ENCODE measurements at places on chromosomes 4 and X. TPM values are rescaled to one million over a fixed set of nuclear protein-coding genes. Genes with fewer than 3 reads are reported as not detected.
A peak's percentile ranks its signal among the peaks of the same experiment; 100 is the strongest.

DNA sequence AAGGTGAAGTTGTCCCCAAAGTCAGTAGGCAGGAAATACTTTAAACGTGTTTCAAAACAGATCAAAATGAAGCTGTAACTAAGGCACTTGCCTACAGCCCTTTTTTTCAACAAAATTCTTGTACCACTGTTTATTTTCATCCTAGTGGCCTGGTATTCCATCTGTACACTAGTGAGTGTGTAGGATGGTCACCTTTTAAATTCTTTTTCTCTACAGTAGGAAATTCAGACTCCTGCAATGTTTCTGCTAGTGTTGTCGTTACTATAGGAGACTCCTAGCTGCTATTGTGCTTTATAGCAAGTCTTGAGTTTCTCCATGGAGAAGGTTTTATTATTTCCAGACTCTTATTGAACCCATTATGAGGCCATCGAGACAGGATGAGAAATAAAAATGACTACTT lies 7.0 kb upstream of the NHS start:
- no peak for DNase-seq

GRCh38 chr4:3467601-3468031 lies 4.5 kb downstream of the DOK7 start:
- no peak for DNase-seq

- DNase-seq = peak; percentile 0
These were observed 37.6 kb downstream of the EFHC2 start for GRCh38 chrX:44305921-44306320.

GRCh38 chrX:100083211-100083610 lies 326.9 kb downstream of the PCDH19 start:
- no peak for DNase-seq

DNA sequence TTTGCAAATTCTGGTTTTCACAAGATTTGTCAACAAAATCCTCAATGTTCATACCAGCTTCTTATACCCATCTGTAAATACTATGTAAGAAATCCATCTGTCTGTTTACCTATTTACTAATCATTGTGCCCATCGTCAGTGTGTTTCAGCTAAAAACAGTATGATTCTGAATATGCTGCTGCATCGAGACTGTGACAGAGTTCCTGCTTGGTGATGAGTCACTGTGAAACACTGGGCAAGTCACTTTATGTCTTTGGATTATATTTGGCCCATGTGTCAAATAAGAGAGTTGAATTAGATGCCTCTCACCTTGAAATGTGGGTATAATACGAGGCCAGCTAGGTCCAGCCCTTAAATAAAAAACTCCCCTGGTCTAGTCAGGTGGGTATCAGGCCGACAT lies 79.3 kb downstream of the CBLL2 start:
- no peak for DNase-seq

DNA sequence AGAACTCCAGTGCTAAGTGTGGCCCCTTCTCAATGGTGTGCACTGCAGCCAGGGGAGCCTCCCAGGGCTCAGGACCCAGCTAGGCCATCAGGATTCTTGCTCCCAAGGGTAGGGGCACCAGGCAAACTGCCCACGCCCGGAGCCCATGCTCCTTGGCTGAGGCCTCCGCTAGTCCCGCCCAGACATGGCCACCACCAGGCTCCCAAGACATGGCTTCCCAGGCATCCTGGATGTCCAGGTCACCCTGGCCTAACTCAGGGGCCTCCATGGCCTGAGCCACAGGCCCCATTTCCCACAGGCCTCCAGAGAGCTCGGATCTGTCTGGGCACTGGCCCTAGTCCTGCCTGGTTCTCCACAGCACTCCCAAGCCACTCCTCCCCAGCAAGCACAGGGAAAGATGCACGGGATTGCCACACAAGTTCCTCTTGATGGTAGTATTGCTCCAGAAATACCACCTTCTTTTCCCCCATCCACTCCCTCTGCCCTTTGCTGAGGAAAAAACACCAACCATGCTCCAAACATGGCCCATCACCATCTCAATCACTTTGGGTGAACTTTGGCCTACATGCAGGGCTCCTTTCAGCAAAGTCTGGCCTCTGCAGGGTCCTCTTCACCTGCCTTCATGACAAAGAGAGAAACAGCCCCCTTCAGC lies 274.7 kb upstream of the AGTR2 start:
- DNase-seq = no peak

GABRG1 gene
- not detected for total RNA-seq

DNA sequence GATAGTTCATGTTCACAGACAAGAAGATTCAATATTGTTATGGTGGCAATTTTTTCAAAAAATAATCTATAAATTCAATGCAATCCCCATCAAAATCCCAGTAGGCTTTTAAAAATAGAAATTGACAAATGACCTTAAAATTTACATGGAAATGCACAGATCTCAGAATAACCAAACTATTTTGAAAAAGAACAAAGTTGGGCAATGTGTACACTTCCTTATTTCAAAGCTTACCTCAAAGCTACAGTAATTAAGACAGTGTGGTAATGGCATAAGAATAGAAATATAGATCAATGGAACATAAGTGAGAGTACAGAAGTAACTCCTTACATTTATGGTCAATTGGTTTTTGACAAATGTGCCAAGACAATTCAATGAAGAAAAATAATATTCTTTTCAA lies 39.0 kb downstream of the FRMD7 start:
- DNase-seq = no peak

TDO2 gene
- total RNA-seq = 0.50 TPM

- DNase-seq = no peak
These were observed 1.1 kb upstream of the ARMCX4 start for GRCh38 chrX:101484135-101484534.

GRCh38 chr4:104593019-104593418 lies 98.3 kb upstream of the CXXC4 start:
- no peak for DNase-seq

DNA sequence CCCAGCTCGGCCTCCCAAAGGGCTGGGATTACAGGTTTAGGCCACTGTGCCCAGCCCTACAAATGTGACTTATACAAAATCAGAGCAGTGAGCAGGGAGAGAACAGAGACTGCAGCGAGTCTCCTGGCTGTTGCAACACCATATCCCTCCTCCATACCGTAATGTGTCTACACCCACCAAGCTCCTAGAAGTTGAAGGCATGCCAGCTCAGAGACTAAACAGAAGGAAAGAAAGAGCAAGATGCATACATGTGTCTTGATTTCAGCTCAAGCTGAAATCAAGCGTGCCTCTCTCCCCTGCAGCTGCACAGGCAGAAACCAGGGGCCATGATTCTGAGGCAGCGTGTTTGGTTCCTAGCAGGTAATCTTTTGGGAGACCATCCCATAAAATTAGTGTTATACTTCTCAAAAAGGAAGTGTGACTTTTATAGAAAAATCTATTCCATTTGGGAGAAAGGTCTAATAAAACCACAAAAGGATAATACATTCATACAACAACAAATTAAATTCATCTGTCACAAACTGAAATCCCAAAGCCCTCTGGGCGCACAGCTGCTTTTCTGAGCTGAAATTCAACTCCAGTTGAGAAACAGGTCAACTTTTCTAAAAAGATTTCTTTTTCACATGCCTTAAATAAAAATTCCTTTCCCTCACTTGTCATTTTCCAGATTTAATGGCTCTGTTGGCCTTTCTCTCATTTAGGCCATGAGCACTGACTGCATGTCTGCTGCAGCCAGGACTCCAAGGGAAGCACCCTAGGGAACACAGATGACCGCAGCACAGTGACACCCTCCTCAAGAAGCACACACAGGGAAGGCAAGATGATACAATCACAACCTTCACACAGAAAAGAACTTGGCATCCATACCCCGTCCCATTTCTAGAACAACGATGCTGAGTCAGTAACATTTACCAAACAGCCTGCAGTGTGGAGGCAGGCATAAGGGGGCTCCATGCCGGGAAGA lies 34.4 kb downstream of the AFAP1 start:
- DNase-seq = no peak

ASB5 gene
- not detected for total RNA-seq

ETDB gene
- not detected for total RNA-seq

GRCh38 chr4:63460075-63460474 lies 949.2 kb downstream of the TECRL start:
- DNase-seq = no peak

GRCh38 chrX:47846040-47846439 lies 9.3 kb downstream of the ZNF81 start:
- DNase-seq = no peak

SPIN2A gene
- total RNA-seq = 0.37 TPM

Measured in HT1080 (cell line).